Activated CD4-positive, alpha-beta T cell treated with anti-CD3 and anti-CD28 coated beads, Interleukin-2, amount 50 U/mL, for 24 hours (primary cell): ENCODE measurements at places on chromosomes 11 and 22.

DNA sequence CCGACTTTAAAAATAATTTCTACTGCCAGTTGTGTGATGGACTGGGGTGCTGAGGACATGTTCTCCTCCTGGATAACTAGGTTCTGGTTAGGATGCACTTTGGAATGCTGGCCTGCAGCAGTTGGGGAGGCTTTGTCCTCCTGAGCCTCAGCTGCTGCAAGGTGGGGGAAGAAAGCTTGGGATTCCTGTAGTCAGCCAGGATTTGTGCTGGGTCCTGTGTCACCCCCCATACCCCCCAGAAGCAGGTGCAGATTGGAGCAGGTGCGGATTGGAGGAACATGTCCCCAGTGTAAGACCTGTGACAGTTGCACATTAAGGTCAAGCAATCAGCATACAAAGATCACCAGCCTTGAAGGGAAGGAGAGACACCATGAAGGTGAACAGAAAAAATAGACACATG, 51.1 kb downstream of the MED15 start:
- no peak for DNase-seq

DNA sequence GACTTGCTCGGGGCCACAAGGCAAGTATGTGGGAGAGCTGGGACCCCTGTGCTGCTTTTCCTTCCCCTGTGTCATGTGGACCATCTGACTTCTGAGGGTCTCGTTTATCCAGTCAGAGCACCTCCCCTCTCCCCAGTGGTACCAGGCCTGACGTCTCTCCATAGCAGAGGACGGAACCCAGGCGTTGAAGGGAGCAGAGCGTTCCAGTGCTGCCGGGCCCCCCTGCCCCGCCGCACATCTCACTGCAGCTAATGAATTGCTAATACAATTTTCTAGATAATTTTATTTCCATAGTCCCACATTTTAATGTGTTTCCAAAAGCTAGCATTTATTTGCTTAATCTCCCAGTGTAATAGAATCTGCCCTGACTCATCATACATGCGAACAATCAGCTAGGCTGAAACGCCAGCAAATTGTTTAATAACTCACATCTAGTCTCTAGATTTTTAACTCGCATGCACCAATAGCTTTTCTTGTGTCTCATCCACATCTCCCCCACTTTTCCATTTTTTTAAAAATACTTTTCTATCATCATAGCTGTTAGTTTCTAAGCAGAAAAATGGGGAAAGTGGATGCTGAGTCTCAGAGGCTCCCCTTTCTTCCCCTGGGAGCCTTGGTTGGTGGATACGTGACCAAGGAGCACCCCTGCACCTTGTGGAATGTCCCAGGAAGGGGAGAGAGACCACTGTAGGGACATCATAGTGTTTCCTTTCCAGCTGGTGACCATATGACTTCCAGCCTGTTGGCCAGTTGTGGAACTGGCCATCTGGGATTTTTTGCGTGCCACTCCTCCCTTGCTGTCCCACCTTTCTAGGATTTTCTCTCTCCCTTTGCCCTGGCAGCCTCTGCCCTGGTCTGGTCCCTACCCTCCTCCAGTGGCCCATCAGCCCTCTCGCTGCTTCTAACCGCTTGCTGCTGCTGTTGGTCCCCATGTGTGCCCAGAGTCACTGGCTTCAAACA, 58.6 kb upstream of the NNMT start:
- no peak for DNase-seq

GRCh38 chr11:68012843-68013610, 2.9 kb downstream of the ALDH3B1 start:
- no peak for DNase-seq

DNA sequence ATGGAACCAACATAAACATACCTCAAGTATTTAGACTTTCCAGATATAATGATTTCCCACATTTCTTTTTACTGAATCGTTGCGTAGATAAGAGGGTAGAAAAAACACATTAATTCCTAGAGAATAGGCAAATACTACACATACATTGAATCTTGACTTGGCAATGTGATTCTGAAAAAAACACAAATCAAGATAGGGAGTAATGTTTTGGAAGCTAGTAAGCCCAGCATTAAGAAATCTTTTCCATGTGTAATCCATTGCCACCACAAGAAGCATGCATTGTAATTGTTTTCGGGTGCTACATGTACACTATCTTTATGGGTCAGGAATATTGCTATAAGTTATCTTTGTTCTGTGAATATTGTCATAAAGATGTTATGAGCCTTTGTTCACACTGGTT, 269.8 kb upstream of the PDGFD start:
- no peak for DNase-seq

DNA sequence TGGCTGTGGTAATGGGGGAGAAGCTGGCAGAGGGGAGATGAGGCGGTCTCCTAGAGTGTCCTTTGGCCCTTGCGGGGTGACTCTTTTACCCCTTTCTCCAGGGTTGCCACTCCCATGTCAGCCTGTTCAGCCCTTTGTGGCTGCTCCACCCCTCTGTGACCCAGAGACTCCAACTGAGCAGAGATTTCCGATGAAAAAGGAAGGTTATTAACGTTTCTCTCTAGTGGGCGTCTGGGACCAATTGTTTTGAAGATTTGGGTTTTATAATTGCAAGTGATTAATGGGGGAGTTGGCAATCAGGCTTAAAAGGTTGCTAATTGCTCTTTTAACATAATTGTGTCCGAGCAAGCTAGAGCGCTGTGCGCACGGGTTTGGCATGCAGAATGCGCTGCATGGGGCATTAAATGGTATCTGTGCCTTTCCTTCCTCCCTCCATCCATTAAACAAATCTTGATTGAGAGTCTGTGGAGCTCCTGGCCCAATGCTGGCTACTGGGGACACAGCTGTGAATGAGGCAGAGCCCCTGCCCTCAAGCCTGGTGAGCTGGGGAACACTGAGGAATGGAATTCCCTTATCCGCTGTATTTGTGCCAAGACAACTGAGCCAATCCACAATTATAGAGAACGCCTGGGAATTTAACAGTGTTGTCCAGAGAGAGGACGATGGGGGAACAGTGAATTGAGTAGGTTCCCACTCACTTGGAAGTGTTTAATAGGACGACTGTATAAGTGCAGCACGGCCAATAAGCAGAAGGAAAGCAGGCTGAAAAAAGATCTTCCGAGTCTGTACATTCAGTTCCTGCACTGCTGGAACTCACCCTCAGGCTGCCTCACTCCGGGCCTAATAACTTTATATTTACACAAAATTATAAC, 295.9 kb downstream of the MIAT start:
- no peak for DNase-seq

- no peak for DNase-seq
Observed at GRCh38 chr11:825366-826226, 2.1 kb upstream of the CRACR2B start.

DNA sequence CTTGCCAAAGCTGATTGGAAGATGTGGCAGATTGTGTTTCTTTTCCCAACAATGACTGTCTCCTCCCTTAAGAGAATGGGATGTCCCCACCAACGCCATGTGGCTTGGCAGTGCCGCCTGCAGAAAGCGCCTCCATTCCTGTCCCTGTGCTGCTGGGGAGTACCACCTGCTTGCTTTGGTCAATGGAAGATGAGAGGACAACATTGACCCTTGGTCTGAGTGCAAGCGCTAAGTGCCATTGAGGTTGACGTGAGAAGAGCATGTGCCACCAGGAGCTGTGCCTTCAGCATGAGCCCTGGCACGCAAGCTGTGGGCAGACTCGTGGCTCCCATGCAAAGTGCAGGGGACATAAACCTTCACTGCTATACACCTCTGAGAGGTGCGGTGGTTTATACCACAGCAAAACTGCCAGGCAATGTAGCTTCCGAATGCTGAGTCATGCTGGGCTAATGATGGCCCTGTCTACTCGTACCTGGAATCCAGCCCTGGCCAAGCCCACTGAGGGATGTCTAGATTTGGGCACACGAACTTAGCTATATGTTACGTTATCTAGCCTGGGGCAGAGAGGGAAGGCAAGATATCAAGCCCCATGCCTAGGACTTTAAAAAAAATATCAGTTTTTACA, 41.9 kb downstream of the MYEOV start:
- no peak for DNase-seq

GRCh38 chr11:83818349-83818748, 532.2 kb upstream of the CCDC90B start:
- DNase-seq: no peak

DNA sequence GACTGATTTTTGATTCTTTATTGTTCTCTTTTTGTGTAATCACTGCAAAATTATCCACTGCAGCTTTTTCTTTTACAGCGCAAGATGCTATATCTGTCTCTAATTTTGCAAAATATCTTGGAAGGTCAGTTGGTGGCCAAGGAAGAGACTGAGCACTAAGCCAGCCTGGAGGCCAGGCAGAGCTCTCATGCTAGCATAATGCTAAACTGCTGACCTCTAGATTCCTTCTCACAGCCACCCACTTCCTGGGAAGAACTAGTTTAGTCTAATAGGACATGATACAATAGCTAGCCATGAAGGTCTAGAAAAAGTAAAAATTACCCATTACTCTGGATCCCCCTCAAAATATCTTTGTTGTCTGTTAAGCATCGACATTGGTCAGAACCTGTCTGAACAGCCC, 227.2 kb upstream of the ARHGAP20 start:
- DNase-seq: no peak

- no peak for DNase-seq
Observed at GRCh38 chr11:73156686-73157085, 14.6 kb upstream of the FCHSD2 start.

GRCh38 chr22:47423861-47424820, 661.7 kb downstream of the TBC1D22A start:
- no peak for DNase-seq

- DNase-seq: no peak
Observed at GRCh38 chr11:134647066-134647743, 235.2 kb upstream of the B3GAT1 start.

- DNase-seq: no peak
Observed at GRCh38 chr11:60919320-60919719, 4.9 kb upstream of the TMEM132A start.

DNA sequence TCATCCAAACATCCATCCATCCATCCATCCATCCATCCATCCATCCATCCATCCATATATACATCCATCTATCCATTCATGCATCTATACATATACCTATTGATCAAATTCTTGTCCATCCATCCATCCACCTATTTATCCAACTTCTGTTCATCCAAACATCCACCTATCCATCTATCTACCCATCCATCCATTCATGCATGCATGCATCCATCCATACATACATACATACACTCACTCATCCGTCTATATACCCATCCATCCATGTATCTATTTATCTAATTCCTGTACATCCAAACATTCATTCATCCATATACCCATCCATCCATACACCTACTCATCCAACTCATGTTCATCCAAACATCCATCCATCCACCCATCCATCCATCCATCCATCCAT, 19.3 kb upstream of the YWHAH start:
- DNase-seq: no peak

- no peak for DNase-seq
Observed at GRCh38 chr22:29313126-29313575, 2.3 kb downstream of the RASL10A start.

GRCh38 chr11:95821640-95822039, 31.3 kb downstream of the CEP57 start:
- no peak for DNase-seq

DNA sequence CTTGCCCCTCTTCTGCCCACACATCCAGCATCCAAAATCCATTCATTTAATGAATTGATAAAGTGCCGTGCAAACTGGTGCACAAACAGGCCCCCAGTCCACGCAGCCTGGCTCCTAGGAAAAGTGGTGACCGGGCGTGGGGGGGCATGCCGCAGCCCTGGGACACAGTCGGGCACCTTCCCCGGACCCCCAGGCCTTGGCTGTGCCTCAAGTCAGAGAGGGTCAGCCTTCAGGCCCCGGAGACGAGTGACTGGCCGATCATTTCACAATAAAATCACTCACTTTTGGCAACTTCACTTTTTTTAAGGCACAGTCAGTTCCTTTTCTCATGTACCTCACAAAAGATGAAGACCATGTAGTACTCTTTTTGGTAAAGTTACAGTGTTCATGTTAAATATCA, 8.0 kb downstream of the CDPF1 start:
- DNase-seq: no peak

DNA sequence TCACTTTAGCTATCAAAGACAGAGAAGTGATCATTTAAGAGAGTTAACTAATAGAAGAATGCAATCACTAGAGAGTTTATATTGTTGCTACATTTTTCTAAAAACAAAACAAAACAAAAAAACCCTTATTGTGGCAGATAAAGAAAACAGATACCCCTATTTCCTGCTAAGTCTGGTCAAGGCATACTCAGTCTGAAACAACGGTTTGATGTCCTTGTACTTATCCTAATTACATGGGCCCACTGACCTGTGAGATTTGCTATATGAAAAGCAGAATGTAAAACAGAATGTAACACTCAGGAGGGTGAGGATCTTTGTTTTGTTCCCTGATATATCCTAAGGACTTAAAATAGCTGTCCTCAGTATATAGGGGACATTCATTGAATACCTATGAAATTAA, 24.6 kb downstream of the MAML2 start:
- DNase-seq: no peak
